HT1080 (cell line): ENCODE measurements at places on chromosomes 4 and X.

- peak; percentile 46 for DNase-seq
Observed at GRCh38 chr4:36189511-36190226, 54.6 kb downstream of the ARAP2 start.

DNA sequence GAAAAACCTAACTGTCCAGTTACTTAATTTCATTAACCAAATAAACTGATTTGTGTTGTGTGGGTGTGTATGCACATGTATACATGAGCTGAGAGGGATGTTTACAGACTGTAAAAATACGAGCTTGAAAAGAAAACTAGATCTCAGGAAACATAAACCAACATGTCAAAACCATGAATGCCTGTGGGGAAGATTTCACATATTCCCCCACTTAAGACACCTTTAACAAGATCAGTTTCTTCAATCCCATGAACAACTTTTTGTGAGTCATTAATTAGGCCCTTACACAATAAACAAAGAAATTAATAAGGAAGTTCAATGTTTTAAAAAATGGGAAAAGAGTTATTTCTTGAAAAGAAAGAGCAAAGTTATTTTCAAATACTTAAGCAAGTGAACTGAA, 170.8 kb downstream of the ZNF674 start:
- DNase-seq: no peak

DNA sequence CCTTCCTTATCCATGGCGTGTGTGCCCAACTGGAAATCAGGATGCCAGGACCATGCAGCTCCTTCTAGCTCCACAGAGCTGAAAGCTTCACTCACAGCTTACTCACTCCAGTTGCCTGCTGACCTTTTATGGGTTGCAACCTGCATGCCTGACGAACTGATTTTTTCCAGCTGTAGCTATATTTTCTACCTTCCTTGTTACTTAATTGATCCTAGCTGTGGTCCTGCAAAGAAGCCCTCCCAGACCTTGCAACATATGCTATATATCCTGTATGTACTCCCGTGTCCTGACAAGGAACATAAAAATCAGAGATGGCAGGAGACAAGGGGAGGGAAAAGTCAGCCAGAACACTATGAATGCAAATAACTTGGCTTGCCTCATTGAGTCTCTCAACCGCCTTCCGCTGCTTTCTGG, 135.3 kb upstream of the LDB2 start:
- DNase-seq: no peak

GRCh38 chr4:173009129-173009823, 159.3 kb upstream of the GALNT7 start:
- peak; percentile 12 for DNase-seq

DNA sequence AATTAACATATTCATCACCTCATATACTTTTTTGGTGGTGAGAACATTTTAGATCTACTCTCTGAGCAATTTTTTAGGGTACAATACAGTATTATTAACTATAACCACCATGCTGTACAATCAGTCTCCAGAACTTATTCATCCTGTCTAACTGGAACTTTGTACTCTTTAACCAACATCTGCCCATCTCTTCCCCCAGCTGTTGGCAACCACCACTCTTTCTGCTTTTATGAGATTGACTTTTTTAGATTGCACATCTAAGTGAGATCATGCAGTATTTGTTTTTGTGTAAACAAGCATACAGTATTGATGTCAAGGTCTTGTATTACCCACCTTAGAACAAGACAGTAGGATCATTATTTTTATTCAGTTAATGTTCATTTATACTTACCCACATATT, 516.8 kb downstream of the RPA4 start:
- DNase-seq: no peak

DNA sequence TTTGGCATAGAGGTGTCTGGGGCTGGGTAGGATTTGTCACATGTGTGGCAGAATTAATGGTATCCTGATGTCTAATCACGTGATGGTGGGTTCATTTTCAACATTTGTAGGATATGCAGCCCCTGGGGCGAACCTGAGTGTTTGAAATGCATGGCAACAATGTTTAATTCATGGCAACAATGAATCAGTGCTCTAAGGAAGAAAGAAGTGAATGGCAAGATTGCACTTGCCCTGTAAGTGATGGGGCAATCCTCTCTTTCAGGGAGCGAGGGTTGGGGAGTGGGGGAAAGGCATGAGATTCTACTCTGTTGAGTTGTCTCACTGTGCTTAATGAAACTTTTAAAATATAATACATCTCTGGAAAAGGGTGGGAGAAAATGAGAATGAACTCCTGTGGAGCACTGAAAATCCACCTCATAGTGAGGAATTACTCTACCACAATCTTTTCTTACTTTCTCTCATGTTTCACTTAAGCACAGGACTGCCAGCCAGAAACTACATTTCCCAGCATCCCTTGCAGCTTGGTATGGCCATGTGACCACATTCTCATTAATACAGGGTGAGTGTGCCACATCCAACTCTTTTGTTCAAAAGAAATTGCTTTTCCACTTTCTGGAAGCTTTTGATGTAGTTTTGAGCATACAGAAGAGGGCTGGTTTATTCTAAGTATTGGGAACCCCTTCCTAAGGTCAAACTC, 64.0 kb upstream of the PGM2 start:
- DNase-seq: peak; percentile 42

DNA sequence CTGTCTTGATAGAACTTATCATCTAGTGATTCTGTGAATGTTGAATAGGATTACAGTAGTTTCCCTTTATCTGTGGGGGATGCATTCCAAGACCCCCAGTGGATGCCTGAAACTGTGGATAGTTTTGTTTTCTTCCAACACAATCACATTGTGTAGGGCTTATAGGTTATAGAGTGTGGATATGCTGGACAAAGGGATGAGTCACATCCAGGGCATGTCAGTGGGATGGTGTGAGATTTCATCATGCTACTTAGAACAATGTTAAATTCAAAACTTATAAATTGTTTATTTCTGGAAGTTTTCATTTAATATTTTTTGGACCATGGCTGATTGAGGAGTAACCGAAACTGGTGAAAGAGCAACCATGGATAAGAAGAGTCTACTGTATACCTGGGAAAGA, 432.3 kb upstream of the ATOH1 start:
- DNase-seq: peak; percentile 53

DNA sequence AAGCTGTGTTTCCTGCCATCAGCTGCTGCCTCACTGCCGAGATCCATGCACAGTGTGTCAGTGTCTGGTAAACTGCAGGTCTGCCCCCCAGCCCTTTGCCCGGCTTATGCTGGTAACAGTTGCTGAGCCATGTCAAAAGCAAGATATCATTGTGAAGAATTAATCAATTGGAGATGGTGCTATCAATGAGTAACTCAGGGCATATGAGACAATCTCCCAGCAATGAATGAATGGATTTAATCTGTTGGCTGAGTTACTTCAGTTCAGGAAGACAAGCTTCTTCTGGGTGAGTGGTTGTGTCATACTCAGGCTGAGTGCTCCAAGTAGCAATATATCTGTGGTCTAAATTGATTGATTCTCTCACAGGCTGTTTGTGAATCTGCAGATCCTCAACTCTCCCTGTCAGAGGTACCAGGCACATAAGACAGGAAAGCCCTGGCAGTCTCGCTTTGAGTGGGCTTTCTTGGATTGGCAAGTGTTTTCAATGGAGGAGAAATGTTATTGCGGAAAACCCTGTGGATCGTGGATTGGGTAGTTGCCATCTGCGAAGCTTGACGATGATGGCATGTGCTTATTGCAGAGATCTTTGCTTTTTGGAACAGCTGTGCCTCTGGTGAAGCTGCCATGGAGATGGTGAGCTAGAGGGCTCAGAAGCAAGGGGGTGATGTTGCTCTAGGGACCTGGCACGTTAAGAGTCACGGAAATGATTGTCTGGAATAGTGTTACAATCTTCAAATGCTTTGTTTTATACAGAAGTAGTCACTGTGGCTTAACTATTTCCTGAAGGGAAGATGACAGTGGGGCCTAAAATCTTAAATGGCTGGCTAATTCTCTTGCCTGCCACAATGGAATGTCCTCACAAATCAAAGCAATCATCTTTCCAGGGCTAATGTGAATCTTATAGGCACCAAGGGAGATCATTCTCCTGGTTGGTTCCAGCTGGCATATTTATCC, 147.6 kb upstream of the TBC1D9 start:
- DNase-seq: no peak

GRCh38 chrX:132486599-132487178, 2.1 kb downstream of the MBNL3 start:
- no peak for DNase-seq

GRCh38 chrX:19627533-19627932, 112.2 kb upstream of the MAP3K15 start:
- peak; percentile 50 for DNase-seq

GRCh38 chr4:89616382-89616781, 220.6 kb downstream of the SNCA start:
- no peak for DNase-seq

DNA sequence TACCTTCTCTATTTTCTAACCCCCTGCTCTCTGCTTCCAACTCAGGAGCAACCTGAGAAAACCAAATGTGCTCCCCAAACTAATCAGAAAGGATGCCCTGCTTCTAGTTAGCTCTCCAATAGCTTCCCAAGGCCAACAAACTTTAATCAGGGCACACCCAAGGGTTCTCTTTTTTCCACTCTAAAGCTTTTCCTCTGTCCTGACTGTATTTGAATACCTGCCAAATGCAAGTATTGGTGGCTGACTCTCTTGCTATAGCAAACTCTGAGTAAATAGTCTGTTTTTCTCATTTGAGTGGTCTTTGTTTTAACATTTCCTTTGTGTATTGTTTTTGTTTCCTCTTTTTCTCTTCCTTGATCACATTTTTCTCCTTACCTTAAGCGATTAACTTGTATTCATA, 52.5 kb downstream of the GBA3 start:
- no peak for DNase-seq

- no peak for DNase-seq
Observed at GRCh38 chr4:3803946-3804345, 37.8 kb downstream of the ADRA2C start.

- DNase-seq: no peak
Observed at GRCh38 chrX:154653048-154653401, 354 bp downstream of the CTAG2 start.

DNA sequence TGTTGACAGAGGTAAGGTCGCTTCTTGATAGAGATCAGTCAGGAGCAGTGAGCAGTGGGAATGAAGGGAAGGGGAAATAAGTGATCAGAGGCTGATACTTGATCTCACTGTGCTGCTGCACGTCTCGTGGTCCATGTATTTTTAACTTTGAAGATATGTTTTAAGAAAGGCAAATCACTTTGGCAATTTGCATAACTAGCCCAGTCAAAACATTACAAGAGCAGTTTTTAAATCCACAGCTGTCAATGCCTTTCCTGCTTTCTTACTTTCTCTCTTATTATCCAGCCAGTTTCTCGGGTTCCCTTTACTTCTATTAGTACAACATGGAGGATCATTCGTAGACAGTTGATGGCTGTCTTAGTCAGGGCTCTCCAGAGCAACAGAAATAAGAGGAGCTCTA, 472.8 kb downstream of the TMA16 start:
- DNase-seq: no peak

- DNase-seq: no peak
Observed at GRCh38 chr4:41483771-41484170, 54.2 kb upstream of the LIMCH1 start.

DNA sequence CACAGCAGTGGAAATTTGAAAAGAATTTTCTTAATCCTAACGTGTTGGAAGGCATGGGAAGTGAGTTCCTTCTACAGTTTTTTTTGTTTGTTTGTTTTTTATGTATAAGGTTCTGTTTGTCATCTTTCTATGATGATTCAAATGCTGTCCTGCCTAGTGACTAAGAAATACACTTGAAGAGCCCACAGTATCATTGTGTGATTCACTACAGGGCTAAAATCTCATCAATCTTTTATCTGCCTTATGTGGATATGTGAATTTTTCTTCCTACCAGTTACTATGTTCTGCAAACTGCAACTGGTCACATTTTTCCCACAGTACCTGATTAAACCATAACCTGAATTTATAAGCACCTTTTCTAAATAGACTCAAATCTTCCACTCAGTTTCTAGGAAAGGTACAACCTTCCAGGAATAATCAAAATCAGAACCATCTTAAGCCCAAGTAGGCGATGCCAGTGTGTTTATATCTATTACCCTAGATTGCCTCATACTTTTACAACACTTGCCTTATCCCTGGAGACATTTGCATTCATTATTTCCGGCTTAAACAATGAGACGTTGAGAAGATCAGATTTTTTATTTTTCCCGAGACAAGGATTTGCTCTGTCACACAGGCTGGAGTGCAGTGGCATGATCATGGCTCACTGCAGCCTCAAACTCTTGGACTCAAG, 214.6 kb upstream of the GALNT7 start:
- peak; percentile 5 for DNase-seq

DNA sequence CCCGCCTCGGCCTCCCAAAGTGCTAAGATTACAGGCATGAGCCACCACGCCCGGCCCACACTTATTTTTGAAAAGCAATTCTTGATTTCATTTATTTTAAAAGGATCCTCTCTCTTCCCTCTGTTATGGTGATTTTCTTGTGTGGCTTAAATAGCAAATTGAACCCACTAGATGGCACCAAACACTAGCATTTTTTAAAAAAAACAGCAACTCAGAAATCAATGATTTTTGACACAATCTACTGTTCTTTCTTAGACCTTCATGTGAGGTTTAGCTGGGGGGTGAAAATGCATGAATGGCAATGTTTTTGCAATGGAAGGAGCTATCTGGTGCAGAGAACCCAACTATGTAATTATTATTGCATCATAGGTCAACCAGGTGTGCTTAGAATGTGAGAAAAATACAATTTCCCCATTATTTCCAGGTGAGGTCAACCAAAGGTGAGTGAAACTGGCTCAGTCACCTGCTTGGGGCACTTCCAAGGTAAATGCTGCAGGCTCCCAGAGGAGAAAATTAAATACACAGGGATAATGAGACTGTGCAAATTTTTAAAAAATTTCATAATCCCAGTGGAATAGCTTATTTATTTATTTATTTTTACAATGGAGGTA, 226.7 kb upstream of the PRKX start:
- no peak for DNase-seq

GRCh38 chr4:5133933-5134594, 82.8 kb downstream of the STK32B start:
- DNase-seq: no peak

DNA sequence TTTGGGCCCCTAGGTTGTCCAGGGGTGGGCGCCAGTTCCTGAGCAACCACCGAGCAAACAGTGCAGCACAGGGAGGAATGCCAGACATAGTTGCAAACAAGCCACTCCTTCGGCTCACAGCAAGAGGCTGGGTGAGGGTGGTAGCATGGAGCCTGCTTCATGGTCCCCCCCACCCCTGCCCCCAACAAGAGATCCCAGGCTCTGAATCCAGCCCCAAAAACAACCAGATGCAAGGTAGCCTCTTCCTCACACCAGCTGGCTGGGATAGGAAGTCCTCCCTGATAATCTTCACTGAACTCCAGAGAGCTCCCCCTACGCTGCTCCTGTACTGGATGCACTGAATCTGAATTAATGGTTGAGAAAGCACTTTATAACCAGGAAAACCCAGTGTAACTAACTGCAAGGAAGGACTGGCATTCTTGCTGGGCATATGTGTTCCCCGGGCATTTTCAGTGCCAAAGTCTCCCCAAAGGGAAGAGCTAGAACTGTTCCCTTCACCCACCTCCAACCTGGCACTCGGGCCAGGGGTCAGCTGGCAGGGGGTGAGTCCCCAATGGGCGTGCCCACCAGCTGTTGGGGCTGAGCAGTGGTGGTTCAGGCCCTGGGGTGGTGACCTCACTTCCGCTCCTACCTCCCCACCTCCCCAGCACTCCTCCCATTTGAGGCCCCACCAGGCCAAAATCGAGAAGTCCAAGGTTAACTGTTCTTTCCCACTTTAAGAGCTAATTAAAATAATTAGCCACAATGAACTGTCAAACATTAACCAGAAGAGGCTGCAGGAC, 1.5 kb downstream of the ELF4 start:
- peak; percentile 60 for DNase-seq
